GF-D8 (cell line): ENCODE measurements at places on chromosomes 5 and 9.

- DNase-seq = no peak
Observed at GRCh38 chr5:132815454-132815853, 2.4 kb downstream of the SOWAHA start.

GRCh38 chr9:34715639-34716215 is 5.8 kb upstream of the CCL21 start:
- DNase-seq = no peak

DNA sequence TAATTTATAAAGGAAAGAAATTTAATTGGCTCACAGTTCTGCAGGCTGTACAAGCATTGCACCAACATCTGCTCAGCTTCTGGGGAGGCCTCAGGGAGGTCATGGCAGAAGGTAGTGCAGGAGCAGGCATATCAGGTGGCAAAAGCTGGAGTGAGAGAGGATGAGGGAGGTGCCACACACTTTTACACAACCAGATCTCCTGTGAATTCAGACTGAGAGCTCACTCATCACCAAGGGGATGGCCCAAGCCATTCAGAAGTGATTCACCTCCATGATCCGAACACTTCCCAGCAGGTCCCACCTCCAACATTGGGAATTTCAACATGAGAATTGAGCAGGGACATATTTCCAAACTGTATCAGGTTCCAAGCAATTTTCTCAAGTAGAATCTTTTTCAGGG is 84.7 kb upstream of the BRINP1 start:
- no peak for DNase-seq

DNA sequence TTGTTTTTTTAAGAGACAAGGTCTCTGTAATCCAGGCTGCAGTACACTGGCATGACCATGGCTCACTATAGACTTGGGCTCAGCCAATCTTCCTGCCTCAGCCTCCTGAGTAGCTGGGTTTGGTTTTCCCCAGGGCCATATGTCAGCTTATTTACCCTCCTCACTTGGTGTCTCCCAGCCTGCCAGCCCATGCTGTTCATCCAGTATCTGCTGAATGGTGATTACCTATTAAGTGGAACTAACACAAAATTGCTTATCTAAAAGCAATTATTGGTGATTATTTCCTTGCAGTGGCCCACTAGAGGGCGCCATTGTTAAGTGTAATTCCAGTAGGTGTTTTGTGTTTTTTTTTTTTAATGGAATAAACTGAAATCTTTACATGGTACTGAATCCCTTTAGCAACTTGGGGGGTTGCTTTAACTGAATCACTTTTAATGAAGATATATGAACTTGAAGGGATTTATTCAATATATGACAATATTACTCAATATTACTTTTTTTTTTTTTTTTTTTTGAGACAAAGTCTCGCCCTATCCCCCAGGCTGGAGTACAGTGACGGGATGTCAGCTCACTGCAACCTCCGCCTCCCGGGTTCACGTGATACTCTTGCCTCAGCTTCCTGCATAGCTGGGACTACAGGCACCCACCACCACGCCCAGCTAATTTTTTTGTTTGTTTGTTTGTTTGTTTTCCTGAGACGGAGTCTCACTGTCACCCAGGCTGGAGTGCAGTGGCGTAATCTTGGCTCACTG is 13.8 kb downstream of the EXOSC2 start:
- peak; percentile 30 for DNase-seq

GRCh38 chr9:15965246-15965745 is 412.5 kb downstream of the CCDC171 start:
- DNase-seq = no peak

GRCh38 chr5:98299435-98299834 is 474.0 kb upstream of the RGMB start:
- no peak for DNase-seq

DNA sequence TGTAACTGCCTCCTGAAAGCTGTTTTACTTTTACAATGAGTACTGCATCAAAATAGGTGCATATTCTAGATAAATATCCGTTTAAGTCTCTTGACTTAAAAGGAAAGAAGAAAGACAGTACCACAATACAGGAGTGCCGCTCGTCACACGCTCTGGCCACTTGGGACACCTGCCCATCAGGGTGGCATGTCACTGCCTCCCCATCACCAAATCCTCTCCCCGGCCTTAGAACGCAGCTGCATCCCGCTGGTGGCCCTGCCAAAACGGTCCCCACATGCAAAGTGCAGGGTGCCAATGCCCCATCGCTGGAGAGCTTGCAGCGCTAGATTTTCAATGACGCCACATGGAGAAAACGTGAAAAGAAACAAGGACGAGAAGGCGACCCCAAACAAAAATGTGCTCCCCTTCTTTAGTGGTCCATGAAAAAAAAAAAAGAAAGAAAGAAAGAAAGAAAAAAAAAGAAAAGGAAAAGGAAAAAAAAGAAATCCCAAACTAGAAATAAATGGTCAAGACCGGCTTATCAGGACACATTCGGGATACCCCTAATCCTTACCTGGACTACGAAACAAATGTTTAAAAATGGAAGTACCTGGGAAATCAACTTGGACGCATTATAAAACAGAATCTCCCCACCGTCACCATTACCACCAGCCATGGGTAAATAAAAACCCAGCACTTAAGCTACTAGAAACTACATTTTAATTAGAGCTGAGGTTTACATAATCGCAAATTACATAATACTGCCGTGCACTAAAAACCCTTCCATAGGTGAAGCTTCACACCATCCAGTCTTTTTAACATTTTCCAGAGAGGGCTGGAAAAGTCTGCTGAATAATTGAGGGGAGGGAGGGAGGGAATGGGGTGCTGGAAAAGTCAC is 1.0 kb downstream of the ANKH start:
- DNase-seq = no peak

DNA sequence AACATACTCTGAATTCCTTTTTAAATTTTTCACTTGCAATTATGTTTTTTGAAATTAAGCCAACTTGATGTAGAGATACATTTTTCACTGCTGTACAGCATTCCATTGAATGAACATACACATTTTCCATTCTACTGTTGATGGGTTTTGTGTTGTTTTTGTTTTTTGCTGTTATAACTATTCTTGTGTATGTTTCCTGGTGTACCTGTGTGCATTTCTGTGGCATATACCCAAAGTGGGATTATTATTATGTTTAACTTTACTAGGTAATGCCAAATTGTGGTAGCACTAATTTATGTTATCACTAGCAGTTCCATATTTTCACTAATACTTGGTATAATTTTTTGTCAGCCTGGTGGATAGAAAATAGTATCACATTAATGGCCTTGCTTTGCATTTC is 2.7 kb downstream of the RFESD start:
- no peak for DNase-seq

DNA sequence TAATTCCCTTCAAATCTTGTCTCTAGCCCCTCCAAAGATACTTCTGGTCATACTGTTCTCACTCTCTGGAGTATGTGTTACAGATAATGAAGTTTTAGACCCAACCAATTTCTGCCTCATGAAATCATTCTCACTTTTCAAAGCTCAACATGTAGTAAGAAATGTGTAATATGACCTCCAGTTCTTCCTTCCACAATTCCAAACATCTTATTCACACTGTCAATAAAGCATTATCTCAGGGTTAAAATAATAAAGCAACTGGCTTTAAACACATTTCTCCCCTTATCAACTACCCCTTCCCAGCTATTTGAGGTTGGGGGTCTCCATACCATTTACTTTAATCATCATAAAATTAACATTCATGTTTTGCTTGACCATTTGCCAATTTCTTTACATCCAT is 654.1 kb downstream of the RAB3C start:
- no peak for DNase-seq

GRCh38 chr5:4855036-4855435 is 285.1 kb upstream of the ADAMTS16 start:
- DNase-seq = no peak

- DNase-seq = no peak
Observed at GRCh38 chr5:131792896-131793295, 3.9 kb downstream of the FNIP1 start.

GRCh38 chr9:131480258-131480657 is 22.5 kb upstream of the POMT1 start:
- no peak for DNase-seq

GRCh38 chr5:58248221-58248620 is 211.7 kb downstream of the PLK2 start:
- no peak for DNase-seq

DNA sequence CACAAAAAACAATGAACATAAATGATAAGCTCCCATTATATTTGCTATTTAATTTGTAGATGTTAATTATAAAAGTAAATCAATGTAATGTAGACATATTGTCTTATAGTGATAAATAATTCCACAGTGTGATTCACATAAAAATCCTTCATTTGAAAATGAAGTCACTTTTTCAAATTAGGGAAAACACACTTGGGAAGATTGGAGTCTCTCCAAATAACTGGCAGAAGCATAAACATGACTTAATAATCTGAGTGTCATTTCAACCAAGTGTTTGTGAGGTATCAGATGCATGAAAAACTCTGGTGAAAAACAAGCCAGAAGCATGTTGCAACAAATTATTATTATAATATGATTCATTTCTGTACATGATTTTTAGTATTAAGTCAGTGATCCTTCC is 102.2 kb downstream of the CETN3 start:
- no peak for DNase-seq

DNA sequence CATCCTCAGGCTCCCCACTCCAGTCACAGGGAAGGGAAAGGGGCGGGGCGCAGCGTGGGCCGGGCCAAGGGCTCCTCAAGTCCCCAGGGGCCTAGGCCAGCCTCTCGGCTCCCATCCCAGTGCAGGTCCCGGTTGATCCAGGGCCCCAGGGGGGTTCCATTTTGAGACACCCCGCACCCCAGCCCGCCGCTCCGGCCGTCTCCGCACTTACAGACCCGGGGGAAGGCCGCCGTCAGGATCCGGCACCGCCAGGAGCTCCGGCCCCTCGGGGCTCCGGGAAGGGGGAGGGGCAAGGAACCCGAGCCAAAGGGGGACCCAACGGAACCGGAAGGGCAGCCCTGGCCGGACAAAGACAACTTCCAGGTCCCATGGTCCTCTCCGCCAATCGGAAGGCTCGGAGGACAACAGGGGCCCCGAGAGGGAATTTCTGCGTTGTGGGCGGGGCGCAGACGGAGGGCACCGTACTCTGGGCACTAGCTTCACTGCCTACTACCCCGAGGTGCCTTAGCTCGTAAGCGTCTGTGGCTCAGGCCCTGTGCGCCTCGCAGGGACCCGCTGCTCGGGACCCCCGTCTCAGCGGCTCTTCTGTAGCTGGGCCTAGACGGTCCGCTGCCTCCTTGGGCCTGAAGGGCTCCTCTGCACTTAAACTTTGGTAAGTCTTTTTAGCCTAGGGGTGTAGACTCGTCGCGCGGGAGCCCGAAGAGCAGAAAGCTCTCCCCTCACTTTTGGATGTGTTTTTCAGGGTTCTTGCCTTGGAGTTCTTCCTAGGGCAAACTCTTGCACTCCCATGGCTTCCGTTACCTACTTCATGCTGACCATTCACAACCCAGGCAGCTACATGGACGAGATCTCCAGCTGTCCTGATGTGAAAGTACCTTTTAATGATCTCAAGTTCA is at the start of gene ZBTB26:
Gene ZBTB26 (minus strand): TSS at position 287 of the 896 bp plus-strand sequence. CDS start 11,578 bp downstream, outside the sequence.
- DNase-seq = peak; percentile 86

GRCh38 chr5:672329-673160 is 20.6 kb downstream of the TPPP start:
- peak; percentile 25 for DNase-seq

DNA sequence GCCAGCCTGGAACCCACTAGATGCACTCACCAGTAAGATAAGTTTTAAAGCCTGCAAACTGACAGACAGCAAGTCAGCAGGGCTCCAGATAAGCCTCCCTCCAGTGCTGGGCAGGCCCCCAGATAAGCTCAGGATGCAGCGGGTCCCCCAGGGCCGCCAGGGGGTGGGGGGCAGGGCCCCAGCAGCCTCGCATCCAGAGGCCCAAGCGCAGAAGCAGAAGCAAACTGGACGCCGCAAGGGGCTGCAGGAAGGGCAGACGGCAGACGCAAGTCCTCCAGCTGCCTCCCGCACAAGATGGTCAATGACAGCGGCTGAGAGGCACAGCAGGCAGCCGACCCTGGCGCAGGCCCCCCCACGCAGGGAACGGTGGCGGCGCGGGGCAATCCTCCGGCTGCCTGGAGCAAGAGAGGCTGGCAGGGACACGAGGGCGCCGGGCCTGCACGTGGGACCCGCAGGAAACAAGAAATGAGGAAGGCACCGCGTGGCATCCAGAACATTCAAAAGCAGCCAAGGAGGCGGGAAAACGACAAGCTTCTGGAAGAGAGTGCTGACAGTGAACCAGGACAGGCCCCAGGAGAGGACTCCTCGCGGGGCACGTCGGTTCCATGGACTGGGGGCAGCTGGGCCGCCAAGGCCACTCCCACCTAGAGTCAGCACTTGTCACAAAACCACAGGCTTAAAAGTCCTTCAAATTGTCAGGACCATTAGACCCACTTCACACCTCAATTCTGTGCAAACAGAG is 49.8 kb downstream of the ROR2 start:
- DNase-seq = no peak

DNA sequence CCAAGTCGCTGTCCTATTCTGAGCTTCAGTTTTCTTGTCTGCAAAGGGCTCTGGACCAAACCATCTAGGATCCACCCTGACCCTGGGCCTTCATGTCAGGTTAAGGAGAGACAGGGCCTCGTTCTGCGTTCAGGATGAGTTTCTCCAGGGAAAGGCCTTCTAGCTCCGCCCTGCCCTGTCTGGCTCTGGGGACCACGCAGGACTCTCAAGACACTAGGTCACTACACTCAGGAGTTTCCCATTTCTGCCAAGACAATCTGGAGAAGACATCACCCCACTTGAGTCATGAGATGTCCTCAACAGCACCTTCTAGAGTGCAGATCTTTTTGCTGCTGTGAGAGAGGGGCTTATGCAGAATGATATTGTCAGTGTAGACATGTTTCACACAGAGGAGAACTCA is 53.2 kb upstream of the KCNMB1 start:
- no peak for DNase-seq

DNA sequence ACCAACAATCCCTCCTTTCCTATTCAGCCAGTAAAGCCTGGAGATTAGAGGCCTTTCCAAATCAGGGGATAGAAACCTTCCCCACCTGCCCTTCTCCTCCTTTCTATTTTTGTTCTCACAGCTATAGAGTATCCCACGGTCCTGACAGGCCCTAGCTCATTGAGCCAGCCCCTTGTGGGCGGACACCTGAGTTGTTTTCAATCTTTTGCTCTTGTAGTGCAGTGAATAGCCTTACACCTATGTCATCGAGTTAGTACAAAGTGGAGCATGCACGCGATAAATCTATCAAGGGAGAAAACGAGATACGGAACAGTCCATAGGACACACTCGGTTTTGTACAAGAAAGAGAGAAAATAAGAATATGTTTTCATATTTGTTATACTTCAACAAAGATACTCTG is 77.2 kb downstream of the TSPAN17 start:
- DNase-seq = no peak

GRCh38 chr9:6777213-6777902 is 19.6 kb downstream of the KDM4C start:
- no peak for DNase-seq

DNA sequence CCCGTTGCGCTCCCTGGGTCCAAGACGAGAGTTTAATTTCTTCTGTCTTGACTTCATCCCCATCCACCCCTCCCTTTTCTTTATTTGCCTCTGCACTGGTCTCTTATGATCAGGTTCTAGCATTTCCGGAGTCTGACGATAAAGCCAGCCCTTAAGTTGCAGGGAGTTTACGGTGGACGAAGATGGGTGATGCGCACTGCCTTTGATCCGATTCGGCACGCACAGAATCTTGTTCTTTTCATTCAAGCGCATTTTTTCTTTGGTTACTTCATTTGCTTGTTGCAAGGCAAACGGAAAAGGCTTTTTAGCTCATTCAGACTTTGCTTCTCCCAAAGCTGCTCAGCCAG is 488 bp upstream of the MCTP1 start:
- DNase-seq = no peak
